ENCODE measurements at places on chromosomes 2 and 18. TPM values are rescaled to one million over a fixed set of nuclear protein-coding genes. Genes with fewer than 3 reads are reported as not detected.

GRCh38 chr2:176637486-176638166 is 368.4 kb downstream of the MTX2 start:
- DNase-seq: peak; percentile 15
- peak overlapping the region; percentile 66 for H3K4me3 ChIP-seq
- peaks cover 42% of the 10 kb centered on the region for H3K27me3 ChIP-seq
- peaks cover 3% of the 10 kb centered on the region for H3K4me1 ChIP-seq
- no peaks in the 10 kb centered on the region for H3K36me3 ChIP-seq
- H3K27ac ChIP-seq: no peak overlapping the region

GRCh38 chr18:66495844-66496243 is 108.0 kb downstream of the CDH19 start:
- no peak overlapping the region for H3K4me3 ChIP-seq
- no peak for DNase-seq
- no peaks in the 10 kb centered on the region for H3K36me3 ChIP-seq
- H3K27ac ChIP-seq: no peak overlapping the region
- H3K27me3 ChIP-seq: no peaks in the 10 kb centered on the region
- no peaks in the 10 kb centered on the region for H3K4me1 ChIP-seq

- H3K27me3 ChIP-seq: peaks cover 11% of the 10 kb centered on the region
- no peaks in the 10 kb centered on the region for H3K4me1 ChIP-seq
- no peak overlapping the region for H3K27ac ChIP-seq
- DNase-seq: no peak
- H3K4me3 ChIP-seq: no peak overlapping the region
Measured at GRCh38 chr2:62698653-62699052, 6.9 kb upstream of the EHBP1 start.

DNA sequence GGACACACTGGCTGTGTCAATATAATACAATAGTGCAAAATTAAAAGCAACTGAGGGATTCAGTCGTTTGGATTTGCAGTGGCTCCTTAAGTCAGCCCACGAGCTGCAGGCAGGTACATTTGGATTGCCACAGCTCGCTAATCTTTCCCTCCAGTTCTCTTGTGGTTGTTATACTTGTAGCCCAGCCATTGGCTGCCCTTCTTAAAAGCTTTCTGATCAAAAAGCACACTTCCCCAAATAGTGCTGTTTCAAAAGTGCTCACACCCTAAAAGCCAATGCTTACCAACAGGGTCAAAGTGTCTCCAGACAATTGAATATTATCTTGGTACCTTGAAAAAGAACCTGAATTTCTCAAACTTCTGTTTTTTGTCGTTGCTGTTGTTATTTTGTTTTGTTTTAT is 404.7 kb upstream of the FAM98A start:
- H3K27me3 ChIP-seq: no peaks in the 10 kb centered on the region
- H3K4me3 ChIP-seq: no peak overlapping the region
- DNase-seq: no peak
- H3K36me3 ChIP-seq: no peaks in the 10 kb centered on the region

GRCh38 chr2:64421201-64421600 is 32.8 kb upstream of the LGALSL start:
- DNase-seq: no peak
- no peak overlapping the region for H3K4me3 ChIP-seq
- no peaks in the 10 kb centered on the region for H3K27me3 ChIP-seq
- no peaks in the 10 kb centered on the region for H3K36me3 ChIP-seq

GRCh38 chr2:127589358-127589757 is 53.9 kb downstream of the MYO7B start:
- no peak overlapping the region for H3K4me3 ChIP-seq
- no peaks in the 10 kb centered on the region for H3K27me3 ChIP-seq
- H3K27ac ChIP-seq: no peak overlapping the region

DNA sequence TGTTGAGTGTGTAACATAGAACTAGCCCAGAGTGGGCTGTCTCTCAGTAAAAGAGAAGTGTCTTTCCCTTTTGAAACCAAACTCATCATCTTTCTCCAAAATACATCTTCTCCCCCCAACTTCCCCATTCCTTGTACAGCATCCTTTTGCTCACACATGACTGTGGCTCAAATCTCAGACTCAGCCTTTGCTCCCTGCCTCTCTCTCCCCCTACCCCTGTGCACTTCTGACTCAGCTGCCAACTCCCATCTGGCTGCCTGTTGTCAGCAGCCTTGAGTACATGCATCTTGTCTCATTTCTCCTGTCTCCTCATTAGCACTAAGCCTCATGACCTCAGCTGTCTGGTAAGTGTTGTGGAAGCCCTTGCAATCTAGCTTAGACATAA is 18.1 kb upstream of the MGAT4A start:
- H3K36me3 ChIP-seq: no peaks in the 10 kb centered on the region
- peak overlapping the region; percentile 1 for H3K27ac ChIP-seq
- no peaks in the 10 kb centered on the region for H3K27me3 ChIP-seq
- no peak for DNase-seq
- peak overlapping the region; percentile 49 for H3K4me3 ChIP-seq

GRCh38 chr2:141736466-141736865 is 394.4 kb downstream of the LRP1B start:
- no peak overlapping the region for H3K27ac ChIP-seq
- no peaks in the 10 kb centered on the region for H3K27me3 ChIP-seq
- H3K4me3 ChIP-seq: no peak overlapping the region
- H3K4me1 ChIP-seq: no peaks in the 10 kb centered on the region

DNA sequence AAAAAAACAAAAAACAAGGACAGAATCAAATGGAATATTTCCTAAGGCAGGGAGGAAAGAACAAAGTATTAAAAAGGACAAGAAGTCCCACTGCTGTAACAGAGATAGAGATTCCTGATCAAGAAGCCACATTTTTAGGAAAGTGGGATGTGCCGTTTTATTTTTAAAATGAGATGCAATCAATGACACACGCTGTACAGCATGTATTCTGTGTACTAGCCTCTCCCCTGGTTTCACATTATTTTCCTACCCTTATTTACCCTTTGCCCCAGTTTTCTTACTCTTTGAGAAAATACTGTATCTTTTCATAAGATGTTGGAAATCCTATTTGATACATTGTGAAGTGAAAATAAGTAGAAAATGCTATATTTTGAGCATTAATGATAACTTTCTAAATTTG is 45.8 kb downstream of the E2F6 start:
- no peak overlapping the region for H3K4me3 ChIP-seq
- DNase-seq: no peak

DNA sequence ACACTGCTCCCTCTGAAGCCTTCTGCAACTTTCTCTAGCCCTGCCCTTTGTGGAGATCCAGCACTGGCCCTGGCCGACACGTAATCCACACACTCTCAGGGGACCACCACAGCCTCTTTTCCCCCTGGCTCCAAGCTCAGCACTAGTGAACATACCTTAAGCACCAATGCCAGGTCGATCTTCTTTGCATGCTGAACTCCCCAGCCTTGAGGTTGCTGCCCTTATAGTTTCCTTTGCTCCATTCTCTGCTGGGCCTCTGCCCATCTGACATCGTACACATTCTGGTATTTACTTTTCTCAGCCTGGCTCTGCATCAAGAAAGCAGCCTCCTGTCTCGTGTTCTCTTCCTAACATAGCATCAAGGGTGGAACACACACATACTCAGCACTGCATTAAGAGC is 361.5 kb downstream of the LPIN1 start:
- peaks cover 41% of the 10 kb centered on the region for H3K4me1 ChIP-seq
- H3K36me3 ChIP-seq: no peaks in the 10 kb centered on the region
- no peak overlapping the region for H3K27ac ChIP-seq
- H3K27me3 ChIP-seq: no peaks in the 10 kb centered on the region
- H3K4me3 ChIP-seq: no peak overlapping the region
- DNase-seq: no peak

GRCh38 chr2:50591642-50592041 is 440.3 kb downstream of the NRXN1 start:
- no peaks in the 10 kb centered on the region for H3K36me3 ChIP-seq
- no peak overlapping the region for H3K4me3 ChIP-seq
- no peaks in the 10 kb centered on the region for H3K4me1 ChIP-seq
- no peak for DNase-seq
- no peak overlapping the region for H3K27ac ChIP-seq

DNA sequence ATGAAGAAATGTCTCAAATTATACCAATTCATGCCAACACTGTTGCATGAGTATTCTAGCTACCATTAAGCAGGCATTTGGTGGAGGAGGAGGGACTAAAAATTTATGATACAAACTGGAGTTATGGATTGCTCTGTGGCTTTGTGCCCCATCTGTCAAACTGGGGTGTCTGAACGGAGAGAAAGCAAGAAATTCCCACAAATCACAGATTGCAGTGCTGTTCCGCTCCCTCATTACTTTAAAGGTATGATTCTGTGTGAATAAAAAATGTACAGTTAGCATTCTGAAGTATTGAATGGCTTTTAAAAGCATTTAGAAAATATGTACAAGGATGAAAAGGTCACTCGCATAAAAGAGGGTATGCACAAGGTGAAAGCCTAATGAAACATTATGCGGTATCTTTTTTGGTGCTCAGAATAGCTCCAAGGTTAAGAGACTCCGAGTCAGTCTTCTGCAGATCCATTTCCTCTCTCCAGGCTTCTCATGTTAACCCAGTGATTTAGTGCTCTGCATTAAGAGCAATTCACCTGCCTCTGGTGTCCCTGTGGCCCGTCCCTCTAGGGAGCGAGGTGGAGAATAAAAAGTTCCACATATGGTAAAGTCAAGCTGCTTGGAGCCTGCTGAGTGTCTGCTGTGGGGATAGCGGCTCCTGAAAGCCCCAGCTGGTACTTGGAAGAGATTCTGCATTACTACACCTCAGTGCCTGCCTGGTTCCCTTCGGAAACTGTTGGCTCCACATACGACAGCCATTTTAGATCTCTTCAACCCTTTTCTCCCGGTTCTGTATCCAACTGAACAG is 184.2 kb downstream of the ZNF521 start:
- H3K27me3 ChIP-seq: no peaks in the 10 kb centered on the region
- no peak for DNase-seq
- H3K27ac ChIP-seq: no peak overlapping the region
- H3K4me3 ChIP-seq: no peak overlapping the region
- H3K36me3 ChIP-seq: no peaks in the 10 kb centered on the region
- peaks cover 21% of the 10 kb centered on the region for H3K4me1 ChIP-seq

GRCh38 chr2:145511946-145512345 is 992.0 kb upstream of the ZEB2 start:
- no peak overlapping the region for H3K27ac ChIP-seq
- no peak overlapping the region for H3K4me3 ChIP-seq
- H3K4me1 ChIP-seq: peaks cover 7% of the 10 kb centered on the region

DNA sequence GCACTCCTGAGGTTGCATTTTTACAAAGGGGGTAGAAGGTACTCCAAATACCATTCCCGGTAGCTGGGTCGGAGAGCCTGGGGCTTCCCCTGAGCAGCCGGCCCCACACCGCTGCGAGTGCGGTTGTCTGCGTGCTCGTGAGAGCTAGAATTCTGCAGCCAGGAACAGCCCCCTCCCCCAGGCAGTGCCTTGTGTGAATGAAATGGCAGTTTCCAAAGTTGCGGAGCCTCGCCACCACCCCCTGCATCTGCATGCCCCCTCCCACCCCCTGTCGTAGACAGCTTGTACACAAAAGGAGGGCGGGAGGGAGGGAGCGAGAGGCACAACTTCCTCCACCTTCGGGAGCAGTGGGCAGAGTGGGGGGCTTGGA is 1.1 kb downstream of the MYCN start:
- peaks cover 30% of the 10 kb centered on the region for H3K4me1 ChIP-seq
- no peak for DNase-seq
- H3K4me3 ChIP-seq: peak overlapping the region; percentile 7
- peaks cover 65% of the 10 kb centered on the region for H3K27me3 ChIP-seq
- no peaks in the 10 kb centered on the region for H3K36me3 ChIP-seq

Gene CROCC2
- total RNA-seq: not detected

Gene FRZB
- total RNA-seq: not detected

Gene RNF149
- 48.3 TPM for total RNA-seq

Gene AQP4
- total RNA-seq: not detected

Gene PLGLB2
- 2.5 TPM for total RNA-seq

Gene SERPINB11
- total RNA-seq: not detected

Gene DUSP19
- 0.49 TPM for total RNA-seq

Gene ABCB6
- total RNA-seq: 12.1 TPM

Gene LAMA3
- not detected for total RNA-seq

Gene TMEM18
- 34.6 TPM for total RNA-seq

Measured in activated B cell treated with CpG ODN at 0.5 μM for 24 hours (primary cell).